ENCODE measurements at places on chromosomes 7 and 10.
A peak's percentile ranks its signal among the peaks of the same experiment; 100 is the strongest.

DNA sequence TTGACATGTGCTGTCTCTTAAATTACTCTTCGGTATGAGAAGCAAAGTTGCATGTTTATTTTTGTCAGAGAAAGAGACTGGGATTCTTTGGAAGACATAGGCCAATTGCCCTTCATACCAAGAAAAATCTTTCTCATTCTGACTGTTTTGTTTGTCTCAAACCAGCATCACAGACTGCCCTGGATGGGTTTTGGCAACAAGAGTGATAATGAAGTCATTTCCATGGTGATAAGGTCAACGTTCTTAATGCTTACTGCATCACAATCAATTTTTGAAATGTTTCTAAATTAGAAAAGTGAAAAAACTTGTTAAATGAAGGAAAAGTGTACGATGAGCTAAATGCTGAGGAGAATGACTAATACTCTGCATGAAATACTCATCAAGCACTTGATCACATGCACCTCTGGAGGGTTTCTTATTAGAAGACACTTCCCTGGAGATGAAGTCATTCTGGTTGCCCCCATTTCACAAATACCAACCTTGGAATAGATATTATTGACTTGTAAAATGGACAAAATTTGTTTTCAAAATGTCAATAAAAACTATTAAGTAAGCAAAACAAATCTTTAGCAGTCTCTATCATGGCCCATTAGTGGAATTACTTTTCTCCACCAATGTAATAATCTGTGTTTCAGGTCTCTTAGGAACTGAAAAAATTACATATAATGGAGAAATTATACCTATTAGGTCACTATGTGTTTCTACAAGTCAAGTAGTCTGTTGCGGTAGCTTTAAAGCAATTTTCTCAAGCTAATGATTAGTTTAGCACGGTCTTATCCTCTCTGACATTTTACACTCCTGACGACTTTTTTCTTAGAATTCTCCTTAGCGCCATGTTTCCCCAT lies 19.9 kb upstream of the SEC61G start:
- no peak for DNase-seq

- DNase-seq, result no peak
These were observed 473 bp upstream of the GPER1 start for GRCh38 chr7:1087465-1087814.

- DNase-seq, result peak; percentile 5
These were observed 140.8 kb upstream of the FAM20C start for GRCh38 chr7:51456-52068.

GRCh38 chr7:154928136-154929005 lies 74.6 kb downstream of the PAXIP1 start:
- DNase-seq, result peak; percentile 68

DNA sequence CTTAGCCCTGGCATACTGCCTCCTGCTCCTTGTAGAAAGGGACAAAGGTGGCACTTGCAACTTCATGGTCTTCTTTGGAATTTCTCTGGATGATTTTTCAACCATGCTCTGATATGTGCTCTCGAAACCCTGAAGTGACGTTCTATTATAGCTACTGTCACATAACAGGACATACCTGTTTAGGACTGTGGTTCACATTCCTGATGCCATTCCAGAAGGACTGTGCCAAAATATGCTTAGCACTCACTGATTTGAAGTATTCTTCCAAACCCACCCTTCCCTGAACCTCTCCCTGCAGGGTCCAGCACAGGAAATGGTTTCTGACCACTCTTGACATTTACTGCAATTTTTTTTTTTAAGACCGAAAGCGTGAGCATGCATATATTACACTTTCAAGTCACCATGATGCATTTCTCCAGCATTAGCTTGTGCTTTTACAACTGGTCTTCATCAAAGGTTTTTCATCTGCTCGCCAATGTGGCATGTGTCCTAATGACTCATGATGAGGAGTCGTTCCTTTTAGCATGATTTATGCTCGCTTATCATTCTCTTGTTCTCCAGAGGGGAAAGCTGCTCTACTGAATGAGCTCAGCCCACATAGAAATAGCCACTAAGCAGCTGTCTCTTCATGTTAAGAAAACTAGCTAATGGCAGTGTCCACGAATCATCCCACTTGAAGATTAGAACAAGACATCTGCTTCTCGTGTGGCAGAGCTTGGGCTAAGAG lies 135.2 kb downstream of the ADAM12 start:
- peak; percentile 73 for DNase-seq

DNA sequence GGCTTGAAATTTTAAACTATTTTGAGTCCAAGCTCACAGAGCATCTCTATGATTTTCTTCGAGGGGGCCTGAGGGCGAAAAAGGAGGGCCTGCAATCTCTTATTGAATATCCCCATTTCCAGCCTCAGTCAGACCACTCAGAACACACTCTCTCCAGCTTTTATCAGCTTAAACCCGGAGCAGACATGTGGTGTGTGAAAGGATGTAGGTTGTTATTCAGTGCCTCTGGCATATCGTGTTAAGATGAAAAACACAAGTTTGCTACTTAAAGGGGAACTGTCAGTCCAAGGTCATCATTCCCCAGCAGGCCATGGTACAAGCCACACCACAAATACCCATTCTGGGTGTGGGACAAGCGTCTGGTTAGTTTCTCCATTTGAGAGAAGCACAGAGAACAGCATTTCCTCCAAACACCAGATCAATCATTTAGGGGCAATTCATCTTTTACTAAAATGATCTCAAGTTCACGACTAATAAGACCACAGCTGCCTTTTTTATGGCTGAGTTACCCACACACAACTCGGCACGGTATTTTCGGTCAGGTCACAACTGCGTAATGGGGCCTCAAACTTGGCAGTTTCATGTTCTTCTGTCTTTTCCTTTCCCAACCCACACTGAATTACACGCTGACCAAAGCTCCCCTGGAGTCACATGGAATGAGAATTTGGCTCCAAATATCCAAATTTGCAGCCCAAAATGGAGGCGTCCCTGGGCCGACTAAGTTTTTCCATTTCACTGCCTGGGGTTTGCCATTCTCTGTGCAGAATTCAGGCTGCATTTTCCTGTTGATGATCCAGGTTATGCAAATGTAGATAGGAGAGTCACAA lies 188.4 kb downstream of the SEM1 start:
- no peak for DNase-seq

GRCh38 chr7:102432442-102433218 lies 745 bp upstream of the ORAI2 start:
- DNase-seq, result peak; percentile 65

Measured in islet precursor cell (in vitro differentiated cells).